ENCODE measurements at places on chromosomes 5 and 9.

GRCh38 chr9:104747565-104748358 lies at the start of gene NIPSNAP3A:
NIPSNAP3A (plus strand) TSS chr9:104747683; CDS start chr9:104747793, 110 bp downstream.
- peak; percentile 77 for DNase-seq

GRCh38 chr9:37751186-37751585 lies 2.4 kb upstream of the TRMT10B start:
- no peak for DNase-seq

- DNase-seq = no peak
Measured at GRCh38 chr9:134239130-134239903, 75.0 kb upstream of the RNU6ATAC start.

DNA sequence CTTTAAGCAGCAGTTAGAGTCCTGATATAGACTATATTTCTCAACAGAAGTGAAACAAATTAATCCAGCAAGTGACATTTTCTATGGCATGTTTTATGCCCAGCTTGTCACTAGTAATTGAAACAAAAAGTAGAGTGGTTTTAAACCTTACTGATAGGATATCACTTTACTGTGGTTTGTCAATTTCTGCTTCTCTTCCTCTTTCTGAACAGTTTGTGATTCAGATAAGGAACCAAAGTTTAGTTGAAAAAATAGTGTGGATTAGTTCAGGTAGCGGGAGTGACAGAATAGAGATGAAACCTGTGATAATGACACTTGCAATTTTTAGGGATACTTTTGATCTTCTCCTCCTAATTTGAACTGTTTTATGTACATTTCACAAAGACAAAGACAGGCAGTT lies 485.7 kb upstream of the EDIL3 start:
- DNase-seq = no peak

DNA sequence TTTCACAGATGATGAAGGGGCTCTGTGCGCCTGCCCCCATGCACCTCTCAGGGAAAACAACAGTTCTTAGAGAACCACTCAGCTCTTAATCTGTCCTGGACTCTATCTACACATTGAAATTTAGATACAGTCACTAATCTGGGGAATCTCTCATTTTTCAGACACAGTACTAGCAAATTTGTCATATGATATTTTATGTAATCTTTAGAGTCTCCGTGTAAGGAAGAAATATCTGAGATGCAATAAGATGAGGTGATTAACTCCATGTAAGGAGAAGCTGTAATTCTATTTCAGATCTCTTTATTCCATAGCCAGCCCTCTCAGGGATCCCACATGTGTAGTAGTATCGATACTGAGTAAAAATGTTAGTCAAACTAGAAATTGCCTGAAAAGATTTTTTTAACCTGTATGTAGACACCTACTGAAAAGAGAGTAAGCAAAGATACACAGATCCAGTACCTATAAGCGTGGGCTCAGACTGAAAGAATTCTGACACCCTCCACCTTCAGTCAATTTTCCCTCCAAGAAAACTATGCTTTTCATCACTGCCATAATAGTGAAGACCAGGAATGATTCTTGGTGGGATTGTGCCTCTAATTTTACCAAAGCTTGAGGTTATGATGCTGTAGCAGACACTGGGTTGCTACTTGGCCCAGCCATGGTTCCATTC lies 279.6 kb upstream of the TMEM161B start:
- DNase-seq = no peak

- no peak for DNase-seq
Measured at GRCh38 chr5:125140855-125141254, 394.4 kb upstream of the ZNF608 start.

DNA sequence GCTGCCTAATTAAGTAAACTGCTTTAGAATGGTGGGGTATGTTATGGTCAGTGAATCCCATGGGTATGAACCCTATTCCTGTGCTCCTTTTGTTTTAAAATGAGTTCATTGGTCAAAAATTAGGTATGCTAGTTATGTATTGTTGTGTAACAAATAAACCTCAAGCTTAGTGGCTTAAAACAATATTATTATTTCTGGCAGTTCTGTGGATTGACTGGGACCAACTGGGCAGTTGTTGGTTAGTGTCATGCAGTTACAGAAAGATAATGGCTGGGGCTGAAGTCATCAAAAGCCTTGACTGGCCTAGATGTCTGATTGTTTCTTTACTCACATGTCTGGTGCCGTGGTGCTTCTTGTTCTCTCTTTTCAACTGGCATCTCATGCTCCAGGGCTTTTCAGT lies 8.9 kb upstream of the PTAR1 start:
- no peak for DNase-seq

GRCh38 chr5:10735569-10736276 lies 25.3 kb downstream of the DAP start:
- DNase-seq = no peak

- no peak for DNase-seq
Measured at GRCh38 chr5:93850311-93850710, 108.9 kb upstream of the POU5F2 start.

DNA sequence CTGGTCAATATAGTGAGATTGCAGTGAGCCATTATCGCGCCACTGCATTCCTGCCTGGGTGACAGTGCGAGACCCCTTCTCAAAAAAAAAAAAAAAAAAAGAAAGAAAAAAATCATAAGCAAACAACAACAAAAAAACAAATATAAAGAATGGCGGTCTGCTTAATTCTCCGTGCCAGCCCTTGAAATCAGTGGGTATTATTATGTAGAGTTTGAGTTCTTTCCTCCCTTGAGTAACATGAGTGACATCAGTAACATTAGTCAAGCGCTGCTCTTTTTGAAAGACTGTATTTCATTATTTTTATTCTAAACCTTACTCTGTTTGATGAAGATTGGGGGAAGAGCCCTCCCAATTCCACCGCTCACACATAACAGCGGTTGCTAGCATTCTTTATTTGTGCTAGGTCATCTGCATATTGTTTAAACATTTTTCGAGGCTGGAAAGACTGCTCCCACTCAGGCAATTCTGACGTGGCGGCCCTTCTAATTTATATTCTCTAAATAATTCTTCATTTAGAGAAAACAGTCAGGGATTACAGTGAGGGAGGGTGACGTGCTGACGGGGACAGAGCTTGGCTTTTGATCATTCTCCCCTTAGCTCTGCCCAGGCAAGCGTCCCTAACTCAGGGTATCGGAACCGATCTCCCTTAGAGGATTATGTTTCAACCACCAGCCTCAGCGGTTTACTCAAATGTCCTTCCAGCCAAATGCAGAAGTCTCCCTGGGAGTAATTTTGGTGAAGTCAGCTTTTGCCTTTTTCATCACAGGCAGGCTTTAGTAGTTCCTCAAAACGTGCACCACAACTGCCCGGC lies 860 bp upstream of the MARCHF6 start:
- no peak for DNase-seq

GRCh38 chr9:130305381-130305780 lies 39.8 kb downstream of the HMCN2 start:
- no peak for DNase-seq

DNA sequence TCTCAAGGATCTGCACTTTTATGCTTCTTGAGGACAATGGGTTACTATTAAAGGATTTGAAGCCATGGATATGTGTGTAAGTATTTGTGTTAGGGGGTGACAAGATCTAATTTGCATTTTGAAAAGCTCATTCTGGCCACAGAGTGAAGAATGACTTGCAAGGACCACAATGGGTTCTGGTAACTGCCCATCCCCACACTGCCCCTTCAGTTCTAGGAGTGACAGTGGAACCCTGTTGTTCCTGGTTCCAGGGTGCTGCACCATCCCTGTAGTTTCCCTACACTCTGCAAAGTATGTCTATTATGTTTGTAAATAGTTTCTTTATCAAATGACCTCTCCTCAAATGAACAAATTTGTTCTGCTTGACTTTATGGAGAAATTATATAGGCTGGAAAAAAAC lies 9.7 kb upstream of the SPRY4 start:
- no peak for DNase-seq

DNA sequence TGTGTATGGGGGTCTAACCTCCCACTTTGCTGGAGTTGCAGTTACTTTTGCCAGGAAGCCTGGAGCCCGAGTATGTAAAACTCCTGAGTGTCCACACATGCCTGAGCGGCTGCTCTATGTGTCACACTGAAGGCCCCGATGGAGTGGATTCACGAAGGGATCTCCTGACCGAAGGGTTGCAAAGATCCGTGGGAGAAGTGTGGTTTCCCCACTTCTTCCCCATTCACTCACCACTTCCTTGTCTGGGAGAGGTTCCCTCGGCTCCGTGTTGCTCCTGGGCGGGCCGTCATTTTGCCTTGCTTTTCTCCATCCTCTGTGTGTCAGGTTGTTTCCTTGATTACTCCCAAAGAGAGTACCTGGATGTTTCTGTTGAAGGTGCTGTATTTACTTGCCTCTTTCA lies 16.2 kb upstream of the IL3 start:
- no peak for DNase-seq

DNA sequence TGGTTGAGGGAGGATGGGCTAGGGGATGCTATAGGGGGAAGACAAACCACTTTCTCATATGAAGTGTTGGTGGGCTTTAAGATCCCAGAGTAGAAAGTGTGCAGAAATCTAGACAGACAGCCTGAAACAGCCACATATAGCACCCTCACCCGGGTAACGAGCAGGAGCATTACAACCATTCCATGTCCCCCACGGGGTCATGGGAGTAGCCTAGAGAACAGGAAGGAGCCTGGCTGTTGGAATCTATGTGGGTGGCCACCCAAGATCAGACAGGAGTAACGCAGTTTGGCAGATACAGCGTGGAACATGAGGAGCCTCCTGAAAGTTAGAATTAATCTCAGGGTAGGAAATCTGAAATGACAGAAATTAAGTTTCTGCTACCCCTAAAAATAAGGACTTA lies 146.1 kb upstream of the RAI14 start:
- no peak for DNase-seq

GRCh38 chr9:84738353-84738752 lies 68.8 kb downstream of the NTRK2 start:
- no peak for DNase-seq

GRCh38 chr9:98230304-98230703 lies 25.1 kb downstream of the TBC1D2 start:
- no peak for DNase-seq

GRCh38 chr5:60636644-60637043 lies 63.3 kb downstream of the DEPDC1B start:
- DNase-seq = no peak

DNA sequence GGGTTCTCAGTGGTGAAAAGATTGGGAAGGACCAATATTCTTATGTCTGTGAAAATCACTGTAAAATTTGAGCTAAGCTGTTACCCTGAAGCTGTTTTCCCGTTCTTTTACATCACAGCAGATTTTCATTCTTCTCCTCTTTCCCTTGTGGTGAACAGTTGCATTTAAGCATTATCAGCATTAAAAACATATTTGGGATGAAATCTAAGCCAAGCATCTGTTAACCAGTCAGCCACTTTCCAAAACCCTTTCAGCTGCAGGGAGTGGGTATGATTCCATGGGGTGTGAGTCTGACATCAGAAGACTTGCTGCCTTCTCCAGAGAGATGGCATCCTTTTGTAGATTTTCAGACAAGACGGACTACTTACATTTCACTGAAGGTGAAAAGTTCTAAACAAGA lies 97.2 kb downstream of the TRIO start:
- no peak for DNase-seq

- no peak for DNase-seq
Measured at GRCh38 chr9:92176068-92176799, 61.0 kb upstream of the SPTLC1 start.

- DNase-seq = no peak
Measured at GRCh38 chr5:175686396-175686795, 28.5 kb downstream of the HRH2 start.

GRCh38 chr5:172383191-172383802 lies 71.0 kb downstream of the SH3PXD2B start:
- no peak for DNase-seq

DNA sequence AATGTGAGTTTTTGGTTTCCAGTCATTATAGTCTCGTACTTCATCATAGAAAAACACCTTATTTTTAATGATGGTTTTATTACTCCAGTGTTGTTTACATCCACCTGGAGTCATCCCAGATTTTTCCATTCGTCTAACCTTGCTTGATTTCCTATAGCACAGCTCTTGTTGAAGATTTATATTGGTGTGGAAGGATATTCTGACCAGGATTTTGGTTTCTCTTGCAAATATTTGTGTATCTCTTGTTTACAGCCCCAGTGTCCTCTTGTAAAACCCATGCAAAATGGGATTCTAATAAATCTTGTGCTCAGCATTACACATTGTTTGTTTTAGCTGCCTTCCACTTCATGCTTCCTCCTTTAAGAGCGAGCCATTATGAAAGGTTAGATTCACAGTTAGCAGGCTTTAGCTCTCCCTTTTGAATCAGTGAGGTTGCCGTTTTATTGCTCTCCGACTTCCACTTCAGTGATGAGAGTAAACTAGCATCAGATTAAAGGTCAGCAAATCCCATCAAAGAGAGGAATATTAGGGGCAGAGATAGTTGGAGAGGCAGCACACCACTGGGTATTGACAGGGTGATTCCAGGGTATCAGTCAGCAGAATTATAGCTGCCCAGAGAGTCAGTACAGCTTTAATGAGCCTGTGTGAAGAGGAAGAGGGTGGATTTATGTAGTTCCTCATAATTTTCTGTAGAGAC lies 157.1 kb downstream of the PBX3 start:
- DNase-seq = no peak

DNA sequence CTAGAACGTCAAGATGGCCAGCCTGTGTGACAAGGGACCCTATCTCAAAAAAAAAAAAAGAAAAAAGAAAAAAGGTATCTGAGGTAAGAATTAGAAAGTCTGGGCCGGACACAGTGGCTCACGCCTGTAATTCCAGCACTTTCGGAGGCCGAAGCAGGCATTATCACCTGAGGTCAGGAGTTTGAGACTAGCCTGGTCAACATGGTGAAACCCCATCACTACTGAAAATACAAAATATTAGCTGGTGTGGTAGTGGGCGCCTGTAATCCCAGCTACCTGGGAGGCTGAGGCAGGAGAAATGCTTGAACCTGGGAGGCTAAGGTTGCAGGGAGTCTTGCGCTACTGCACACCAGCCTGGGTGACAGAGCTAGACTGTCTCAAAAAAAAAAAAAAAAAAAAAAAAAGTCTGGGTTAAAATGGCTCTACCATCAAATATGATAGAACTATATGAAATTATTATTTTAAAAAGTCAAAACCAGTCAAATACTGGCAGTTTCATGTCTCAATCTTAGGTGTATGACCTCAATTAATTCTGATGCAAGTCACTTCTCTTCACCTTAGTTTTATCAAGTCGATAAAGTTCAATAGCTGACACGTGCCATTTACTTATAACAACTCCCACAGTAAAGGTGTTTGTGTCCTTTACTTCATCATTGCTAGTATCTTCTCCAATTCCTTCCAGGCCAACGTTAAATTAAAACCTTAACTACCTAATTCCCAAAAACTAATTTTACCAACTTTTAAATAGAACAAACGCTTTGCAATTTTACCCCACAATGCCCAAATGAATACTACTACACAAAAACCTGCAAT lies 1.1 kb downstream of the RPS23 start:
- DNase-seq = no peak

DNA sequence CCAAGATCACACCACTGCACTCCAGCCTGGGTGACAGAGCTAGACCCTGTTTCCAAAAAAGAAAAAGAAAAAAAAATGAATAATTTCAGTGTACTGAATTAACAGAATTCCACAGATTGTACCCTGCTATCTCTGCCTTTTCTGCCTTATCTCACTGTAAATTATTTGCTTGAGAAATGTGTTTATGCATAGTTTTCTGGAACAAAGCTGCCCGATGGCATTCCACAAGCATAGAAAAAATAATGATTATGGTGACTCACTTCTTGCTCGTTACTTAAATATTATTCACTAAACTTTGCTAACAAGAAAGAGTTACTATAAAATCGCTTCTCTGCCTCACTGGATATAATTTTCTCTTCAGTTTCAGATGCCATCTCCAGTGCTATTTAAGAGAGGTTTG lies 88.7 kb upstream of the FAM169A start:
- no peak for DNase-seq
